ENCODE measurements at places on chromosomes 7 and 10.
A peak's percentile ranks its signal among the peaks of the same experiment; 100 is the strongest.

DNA sequence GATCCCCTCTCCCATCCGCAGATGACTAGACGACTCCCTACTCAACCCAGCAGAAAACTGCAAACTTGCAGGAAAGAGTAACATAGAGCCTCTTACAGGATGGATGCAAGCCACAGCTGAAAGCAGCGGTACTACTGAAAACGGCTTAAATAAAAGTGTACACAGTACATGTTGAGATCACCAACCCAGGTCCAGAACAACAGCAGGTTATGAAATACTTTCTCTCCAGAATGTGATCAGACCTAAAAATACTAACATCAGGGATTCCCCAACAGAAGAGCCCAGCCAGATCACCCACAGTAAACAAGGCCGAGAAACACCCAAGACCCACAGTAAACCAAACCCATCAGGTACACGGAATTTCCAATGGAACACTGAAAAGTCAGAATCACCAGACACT is 13.2 kb downstream of the ATE1 start:
- DNase-seq = no peak

DNA sequence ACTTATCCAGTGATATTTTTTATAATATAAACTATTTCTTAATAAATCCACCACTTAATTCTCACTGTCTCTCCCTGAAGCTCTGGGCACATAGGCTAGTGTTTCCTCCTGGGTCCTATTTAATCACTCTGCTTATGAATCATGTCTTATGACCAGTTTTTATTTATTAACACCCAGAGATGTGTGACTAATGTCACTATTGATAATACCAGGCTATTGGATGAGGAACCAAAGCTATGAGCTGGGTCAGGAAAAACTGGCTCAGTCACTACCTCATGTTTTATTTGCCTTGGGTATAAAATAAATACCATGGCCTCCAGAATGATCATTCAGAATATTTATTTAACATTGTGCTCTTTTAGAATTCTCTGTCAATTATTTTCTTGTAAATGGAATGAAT is 5.2 kb downstream of the SEMA3E start:
- no peak for DNase-seq

GRCh38 chr7:37666026-37666799 is 17.4 kb upstream of the GPR141 start:
- DNase-seq = no peak

DNA sequence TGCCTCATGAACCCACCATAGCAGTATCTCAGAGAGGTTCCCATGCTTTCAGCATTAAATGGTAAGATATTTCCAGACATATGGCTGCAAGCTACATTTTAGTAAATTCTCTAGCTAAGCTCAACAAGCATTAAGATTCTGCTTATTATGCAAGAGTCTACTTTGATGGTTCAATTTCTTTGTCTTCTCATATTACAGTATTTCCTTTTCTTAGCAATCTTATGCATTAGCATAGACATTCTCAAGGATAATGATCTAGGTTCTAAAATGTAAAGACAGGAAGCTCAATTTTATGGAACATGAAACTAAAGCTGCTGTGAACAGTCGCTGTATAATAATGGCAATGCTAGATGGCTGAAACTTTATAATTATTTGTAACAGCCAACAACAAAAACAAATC is 39.2 kb downstream of the MEOX2 start:
- DNase-seq = no peak

DNA sequence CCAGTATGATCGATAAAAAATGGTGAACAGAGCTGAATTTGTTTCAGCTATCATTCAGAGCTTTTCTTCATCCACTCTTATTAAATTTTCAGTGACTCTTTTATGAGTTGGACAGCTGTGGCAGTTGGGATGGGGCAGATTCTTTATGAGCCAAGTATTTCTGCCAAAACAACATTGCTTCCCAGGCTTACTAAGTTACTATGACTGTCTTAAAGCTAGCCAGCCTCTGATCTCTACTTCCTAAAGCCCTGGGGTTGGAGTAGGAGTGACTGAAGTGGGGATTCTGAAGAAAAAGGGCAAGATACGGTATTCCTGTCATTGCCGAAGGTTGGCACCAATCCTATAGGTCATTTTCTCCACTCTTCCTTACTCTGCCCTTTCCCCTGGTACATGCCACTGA is 12.7 kb downstream of the RPP30 start:
- no peak for DNase-seq

DNA sequence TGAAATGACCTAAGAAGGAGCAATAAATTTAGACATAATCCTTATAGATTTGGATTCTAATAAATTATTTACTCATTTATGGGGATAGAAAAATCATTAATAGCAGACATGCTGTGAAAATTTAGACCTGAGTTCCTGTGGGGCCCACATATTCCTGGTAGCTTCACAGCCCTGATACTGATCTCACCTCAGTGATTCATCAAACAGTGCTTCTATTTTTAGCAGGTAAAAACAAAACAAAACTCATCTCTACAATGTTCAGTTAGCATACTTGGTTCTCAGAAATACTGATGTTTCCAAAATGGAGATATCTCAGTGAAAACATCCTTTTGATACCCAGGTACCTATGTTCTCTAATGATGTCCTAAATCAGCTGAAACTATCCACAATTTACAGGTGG is 841.1 kb upstream of the SORCS1 start:
- DNase-seq = no peak

DNA sequence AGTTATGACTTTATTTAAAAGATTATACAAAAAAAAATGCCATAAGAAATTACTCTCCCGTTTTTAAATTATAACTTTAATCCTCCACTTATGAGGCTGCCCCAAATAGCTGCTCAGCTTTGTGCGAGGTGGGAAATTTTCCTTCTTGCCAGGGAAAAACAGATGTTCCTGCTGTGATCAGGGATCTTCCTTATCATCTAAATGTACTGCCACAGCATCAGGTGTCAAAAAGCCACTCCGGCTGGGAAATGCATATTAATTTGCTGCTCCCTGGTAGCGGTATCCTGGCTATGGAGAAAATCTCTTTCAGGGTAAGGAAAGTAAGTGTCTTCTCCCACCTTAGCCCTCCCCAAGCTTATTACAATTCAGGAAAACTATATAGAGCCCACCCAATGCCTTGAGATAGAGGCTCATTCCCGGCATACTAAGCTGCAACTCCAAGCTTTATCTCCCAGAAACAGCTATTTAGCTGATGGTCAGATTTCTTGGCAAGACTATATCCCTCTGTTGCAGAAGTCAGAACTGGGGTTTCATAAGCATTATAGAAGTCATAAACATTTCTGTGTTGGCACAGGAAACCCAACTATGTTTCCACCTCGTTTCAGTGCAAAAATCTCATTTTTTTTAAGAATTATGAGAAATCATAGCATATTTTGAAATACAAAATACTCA is 360.4 kb downstream of the PARD3 start:
- no peak for DNase-seq

- no peak for DNase-seq
Observed at GRCh38 chr7:42832667-42833066, 79.2 kb downstream of the C7orf25 start.

DNA sequence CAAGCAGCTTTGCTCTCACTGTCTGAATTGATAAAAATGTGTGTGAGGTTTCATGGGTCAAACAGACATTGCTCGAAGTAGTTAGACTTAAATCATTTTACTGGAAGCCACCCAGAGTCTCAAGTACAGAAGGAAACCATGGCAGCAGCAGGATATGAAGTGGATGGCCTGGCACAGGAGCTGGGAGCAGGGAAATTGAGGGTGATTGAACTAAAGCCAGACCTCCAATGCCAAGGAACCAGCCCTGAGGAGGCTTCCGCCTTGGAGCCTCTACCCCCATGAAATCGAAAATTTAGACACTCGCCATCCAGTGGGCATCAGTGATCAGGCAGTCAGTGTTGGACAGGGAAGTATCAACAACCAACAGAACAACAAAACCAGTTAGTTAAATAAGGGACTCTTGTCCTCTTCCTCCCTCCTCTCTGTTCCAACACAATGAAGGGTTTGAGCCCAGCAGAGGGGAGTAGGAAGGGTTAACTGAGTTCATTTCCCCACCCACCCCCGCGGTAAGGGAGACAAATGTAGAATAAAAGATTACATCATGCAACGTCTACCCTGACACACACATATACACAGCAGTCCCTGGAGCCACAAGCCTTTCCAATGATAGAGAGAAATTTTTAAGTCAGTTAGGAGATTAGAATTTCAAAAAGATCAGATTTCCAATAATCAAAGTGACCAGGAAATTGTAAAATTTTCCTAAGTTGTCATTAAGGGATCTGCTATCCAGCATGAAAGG is 156.3 kb downstream of the SLC16A9 start:
- no peak for DNase-seq

DNA sequence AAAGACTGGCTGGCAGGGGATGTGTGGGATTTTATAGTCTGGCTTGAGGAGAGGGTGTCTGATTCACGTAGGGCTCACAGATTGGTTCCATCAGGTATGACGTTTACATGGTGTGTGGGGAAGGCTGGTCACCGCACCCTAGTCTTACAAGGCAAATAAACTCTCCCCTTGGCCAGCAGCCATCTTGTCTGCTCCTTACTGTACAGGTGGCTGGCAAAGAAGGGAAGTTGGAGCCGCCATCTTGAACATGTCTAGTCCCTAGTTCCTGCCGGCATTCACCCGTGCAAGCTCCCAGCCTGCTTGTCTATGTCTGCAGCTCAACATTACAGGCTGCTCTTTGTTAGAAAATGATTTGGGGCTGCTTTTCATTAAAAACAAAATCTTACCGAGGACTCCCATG is 97.6 kb downstream of the RAMP3 start:
- no peak for DNase-seq

- no peak for DNase-seq
Observed at GRCh38 chr10:91681361-91682276, 48.7 kb upstream of the PPP1R3C start.

DNA sequence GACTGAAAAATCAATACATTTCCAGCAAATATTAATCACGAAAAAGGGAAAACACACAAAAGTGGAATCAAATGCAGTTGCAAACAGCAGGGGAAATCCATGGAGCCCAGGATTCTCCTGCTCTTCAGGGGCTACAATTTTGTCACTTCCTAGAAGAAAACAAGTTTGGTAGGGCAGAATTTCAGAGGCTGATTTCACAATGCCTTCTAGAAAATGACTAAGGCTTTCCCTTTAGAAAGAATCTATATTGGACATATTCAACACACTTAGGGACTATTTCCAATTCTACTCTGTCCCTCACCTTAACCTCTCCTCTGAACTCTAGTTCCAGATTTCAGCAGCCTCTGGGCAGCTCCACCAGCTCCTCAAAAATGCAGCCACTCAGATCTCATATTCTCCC is 111.3 kb downstream of the HECTD2 start:
- no peak for DNase-seq

DNA sequence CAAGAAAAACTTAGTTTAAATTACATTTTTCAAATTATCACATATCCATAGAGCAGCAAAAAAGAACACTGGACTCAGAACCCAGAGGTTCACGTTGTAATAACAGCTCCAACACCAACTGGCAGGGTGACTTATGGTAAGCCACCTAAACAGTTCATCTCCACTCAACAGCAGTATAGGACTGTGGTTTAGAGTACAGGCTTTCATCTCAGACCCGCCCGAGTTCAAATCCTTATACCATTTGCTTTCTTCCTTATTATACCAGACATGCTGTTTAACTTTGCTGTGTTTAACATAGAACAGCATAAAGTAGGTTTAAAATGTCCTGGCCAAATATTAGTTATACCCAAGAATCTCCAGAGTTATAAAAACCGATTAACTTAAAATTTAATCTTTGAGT is 97.9 kb downstream of the ARHGAP21 start:
- DNase-seq = no peak

DNA sequence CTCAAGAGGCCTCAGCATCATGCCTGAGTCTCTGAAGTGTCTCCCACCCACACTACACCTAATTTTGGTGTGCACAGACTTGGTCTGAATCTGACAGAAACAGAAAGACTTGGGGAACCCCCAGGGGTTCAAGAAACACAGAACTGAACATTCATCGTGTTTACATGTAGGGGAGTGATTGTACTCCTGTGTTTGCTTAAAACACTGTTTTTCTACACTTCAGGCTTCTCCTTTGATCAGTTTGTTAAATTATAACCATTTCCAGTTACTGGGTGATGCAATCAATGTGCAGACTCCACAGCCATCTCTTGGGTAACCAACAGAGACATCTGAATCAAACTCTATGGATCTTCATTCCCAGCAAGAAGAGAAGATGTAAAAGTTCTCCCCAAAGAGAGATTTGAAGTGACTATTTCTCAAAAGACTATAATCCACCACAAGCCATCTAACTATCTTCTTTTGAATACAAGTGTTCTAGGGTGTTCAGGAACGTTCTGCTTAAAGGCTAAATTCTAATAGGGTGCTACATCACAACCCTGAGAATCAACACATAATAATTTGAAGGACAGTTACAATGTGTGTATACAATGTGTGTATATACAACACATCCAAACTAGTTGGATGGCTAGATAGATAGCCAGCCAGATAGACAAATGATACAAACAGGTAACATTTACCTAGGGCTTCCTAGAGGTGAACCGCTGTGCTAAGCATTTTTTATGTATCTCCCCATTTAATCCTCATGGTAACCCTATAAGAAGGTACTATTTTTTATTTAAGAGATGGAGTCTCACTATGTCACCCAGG is 34.2 kb downstream of the DNAJC12 start:
- no peak for DNase-seq

DNA sequence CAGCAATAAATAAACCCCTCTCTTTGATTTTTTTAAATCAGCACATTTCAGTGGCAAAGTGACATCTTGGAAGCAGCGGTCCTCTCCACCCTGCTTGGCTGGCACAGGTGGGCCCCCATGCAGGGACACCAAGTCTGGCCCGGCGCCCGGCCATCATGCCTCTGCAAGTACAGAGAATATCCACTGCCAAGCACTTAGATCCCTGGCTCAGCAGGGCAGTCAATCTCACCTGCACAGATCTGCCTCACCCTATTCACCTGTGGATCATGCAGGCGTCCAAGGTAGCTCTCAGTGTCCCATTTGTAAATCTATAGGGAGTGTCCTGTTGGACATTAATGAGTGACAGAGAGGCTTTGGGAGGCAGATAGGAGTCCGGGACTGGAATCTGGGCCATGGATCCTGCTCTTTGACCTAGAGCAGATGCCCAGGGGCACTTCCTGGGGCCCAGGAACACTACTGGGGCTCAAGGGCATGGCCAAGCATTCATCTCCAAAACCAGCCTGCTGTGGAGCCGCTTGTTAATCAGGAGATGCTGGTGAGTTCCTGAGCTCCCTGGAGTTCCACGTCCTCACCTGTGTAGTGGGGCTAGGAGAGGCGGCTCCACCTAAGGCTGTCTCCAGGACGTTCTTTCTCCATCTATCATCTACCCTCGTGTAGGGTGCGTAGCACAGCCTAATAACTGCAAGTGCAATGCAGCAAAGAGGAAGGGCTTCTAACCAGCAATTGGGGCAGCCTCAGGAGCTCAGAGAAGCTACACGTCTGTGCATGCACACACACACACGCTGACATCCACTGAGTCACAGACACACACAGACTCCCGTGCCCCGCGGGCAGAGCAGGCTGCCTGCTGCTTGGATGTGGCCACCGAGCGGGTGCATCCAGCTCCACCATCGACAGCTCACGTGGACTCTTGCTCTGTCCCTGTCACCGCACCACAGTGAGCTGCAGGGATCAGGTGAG is 123.6 kb downstream of the OAT start:
- no peak for DNase-seq

GRCh38 chr10:929960-930624 is 1.4 kb downstream of the LARP4B start:
- peak; percentile 85 for DNase-seq

GRCh38 chr7:22269963-22270362 is 87.0 kb downstream of the RAPGEF5 start:
- DNase-seq = no peak

GRCh38 chr10:52644373-52645186 is 128.0 kb downstream of the MBL2 start:
- peak; percentile 63 for DNase-seq
